Inflammatory macrophage treated with lipopolysaccharide for 1 hour (primary cell): ENCODE measurements at places on chromosomes 4 and X.

DNA sequence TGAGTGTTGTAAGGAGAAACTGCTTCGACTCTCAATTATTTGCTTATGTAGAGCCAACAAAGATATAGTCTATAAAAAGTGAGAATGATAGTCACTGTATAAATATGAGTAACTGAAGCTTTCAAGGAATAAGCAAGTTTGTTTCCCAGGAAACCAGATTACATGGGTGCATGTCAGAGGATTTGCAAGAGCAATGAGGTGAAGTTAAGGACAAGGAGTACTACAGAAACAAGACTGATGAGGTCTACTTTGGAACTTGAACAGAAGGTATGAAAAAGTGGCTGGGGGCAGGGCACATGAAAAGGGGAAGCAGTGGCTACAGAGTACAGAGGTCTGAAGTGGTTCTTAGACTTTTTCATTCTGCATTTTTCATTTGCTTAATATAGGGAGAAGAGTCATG, 321.0 kb upstream of the CXXC4 start:
- no peak for DNase-seq

DNA sequence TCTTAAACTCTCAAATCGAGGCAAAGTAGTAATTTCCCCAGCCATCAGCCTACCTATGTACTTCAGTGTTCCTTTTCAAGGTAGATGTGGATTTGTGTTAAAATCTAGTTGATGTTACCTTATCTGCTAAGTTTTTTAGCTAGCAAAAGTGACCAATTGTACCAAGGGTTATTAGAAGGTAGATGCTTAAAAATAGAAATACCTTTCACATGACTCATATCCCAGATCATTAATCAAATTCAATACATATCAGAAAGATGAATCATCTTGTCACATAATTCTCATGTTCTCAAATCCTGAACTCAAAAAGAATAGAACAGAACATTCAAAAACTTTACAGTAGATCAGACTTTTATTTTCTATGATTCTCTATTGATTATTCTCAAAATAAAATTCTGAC, 3.5 kb downstream of the ENAM start:
- no peak for DNase-seq

DNA sequence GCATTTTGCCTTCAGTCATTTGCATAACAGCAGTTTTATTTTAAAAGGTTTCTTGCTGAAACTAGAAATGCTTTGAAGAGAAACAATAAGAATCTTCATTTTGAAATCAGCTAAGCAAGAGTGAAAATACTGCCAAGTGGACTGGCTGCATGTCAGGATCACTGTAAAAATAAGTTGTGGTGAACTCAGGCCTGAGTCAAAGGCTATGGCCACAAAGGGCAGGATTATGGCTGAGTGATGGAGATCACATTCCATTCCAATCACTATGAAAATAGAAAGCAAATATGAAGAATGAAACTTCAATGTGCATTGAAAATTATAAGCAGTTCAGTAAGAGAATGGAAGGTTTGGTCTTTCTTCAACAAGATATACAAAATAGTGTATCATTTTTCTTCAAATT, 224.5 kb downstream of the PCDH18 start:
- DNase-seq, result no peak

GRCh38 chr4:95290702-95291101, 258.1 kb downstream of the UNC5C start:
- DNase-seq, result no peak

DNA sequence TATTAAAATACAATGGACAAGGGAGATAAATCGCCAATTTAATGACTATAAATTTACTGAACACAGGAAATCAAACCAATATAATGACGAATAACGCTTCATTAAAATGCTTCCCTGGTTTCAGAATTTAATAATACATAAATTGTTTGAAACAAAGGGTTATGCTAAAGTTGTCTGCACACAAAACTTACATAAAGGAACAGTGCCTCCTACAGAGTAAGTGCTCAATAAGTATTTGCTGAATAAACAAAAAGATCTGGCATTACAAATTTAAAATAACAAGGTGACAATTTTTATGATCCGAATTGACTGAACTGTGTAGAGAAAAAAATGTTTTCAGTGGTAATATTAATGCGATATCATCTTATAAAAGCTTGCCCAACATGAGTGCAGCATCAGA, 69.6 kb downstream of the NOCT start:
- DNase-seq, result peak; percentile 8

DNA sequence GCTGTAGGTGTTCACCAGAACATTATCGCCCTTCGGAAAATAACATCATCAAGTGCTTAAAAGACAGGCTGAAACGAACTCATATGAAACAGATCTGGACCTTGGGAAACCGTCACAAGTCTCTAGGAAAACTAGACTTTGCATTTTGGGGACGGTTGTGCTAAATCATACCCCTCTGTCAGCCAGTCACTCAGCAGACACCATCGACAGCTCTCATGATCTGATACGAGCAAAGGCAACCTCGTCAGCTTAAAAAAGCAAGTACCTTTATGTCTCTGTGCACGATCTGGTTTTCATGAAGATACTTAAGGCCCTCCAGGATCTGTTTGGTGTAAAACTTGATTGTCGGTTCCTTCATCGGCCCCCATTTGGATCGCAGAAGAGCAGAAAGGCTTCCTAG, 48.4 kb downstream of the PDHA1 start:
- no peak for DNase-seq

- DNase-seq, result no peak
Observed at GRCh38 chr4:183183906-183184535, 85.0 kb downstream of the WWC2 start.
